BJ (cell line): ENCODE measurements at places on chromosomes 1 and 21. TPM values are rescaled to one million over a fixed set of nuclear protein-coding genes. Genes with fewer than 3 reads are reported as not detected.

Gene NUF2
- polyA plus RNA-seq = 5.9 and 10.6 TPM in 2 replicates

Gene LMOD1
- 67.8 and 112 TPM in 2 replicates for polyA plus RNA-seq

Gene PRAMEF10
- not detected in 2 replicates for polyA plus RNA-seq

Gene CYP4A22
- polyA plus RNA-seq = not detected in 2 replicates

Gene RGSL1
- polyA plus RNA-seq = not detected in 2 replicates

Gene NTRK1
- 0.02 TPM in 1 of 2 replicates, not detected in the other for polyA plus RNA-seq

Gene ADGRL4
- 0.81 and 2.2 TPM in 2 replicates for polyA plus RNA-seq

Gene RBM11
- 0.26 TPM in 1 of 2 replicates, not detected in the other for polyA plus RNA-seq

Gene CFAP74
- polyA plus RNA-seq = not detected in 2 replicates

Gene LAMB3
- 2.4 and 4.4 TPM in 2 replicates for polyA plus RNA-seq

Gene FLG2
- not detected in 2 replicates for polyA plus RNA-seq

Gene ADCY10
- polyA plus RNA-seq = 0.02 and 0.05 TPM in 2 replicates

Gene AMY1A
- not detected in 2 replicates for polyA plus RNA-seq

Gene RUNX3
- 0.23 and 0.54 TPM in 2 replicates for polyA plus RNA-seq

Gene MAPKAPK2
- polyA plus RNA-seq = 65.6 and 80.1 TPM in 2 replicates

Gene KLHDC9
- 3.9 and 5.8 TPM in 2 replicates for polyA plus RNA-seq

Gene TESK2
- 2.4 and 2.5 TPM in 2 replicates for polyA plus RNA-seq

Gene GJB4
- not detected in 2 replicates for polyA plus RNA-seq

Gene KRTAP24-1
- not detected in 2 replicates for polyA plus RNA-seq

Gene ACTN2
- not detected in 2 replicates for polyA plus RNA-seq

Gene CLDN14
- polyA plus RNA-seq = not detected in 2 replicates

Gene CSRP1
- polyA plus RNA-seq = 720 and 957 TPM in 2 replicates

Gene WDR3
- 13.2 and 21.9 TPM in 2 replicates for polyA plus RNA-seq

Gene CORT
- 0.12 TPM in 1 of 2 replicates, not detected in the other for polyA plus RNA-seq

Gene MLLT11
- polyA plus RNA-seq = 4.1 and 6.5 TPM in 2 replicates

Gene SLC6A9
- 29.2 and 53.9 TPM in 2 replicates for polyA plus RNA-seq

Gene ERG
- not detected in 2 replicates for polyA plus RNA-seq

Gene DCST2
- 0.17 and 0.38 TPM in 2 replicates for polyA plus RNA-seq

Gene TNFRSF4
- not detected in 2 replicates for polyA plus RNA-seq

Gene PRELP
- polyA plus RNA-seq = 2.8 and 3.9 TPM in 2 replicates

Gene ATP1B1
- polyA plus RNA-seq = 10.5 and 18.8 TPM in 2 replicates

Gene DNASE2B
- polyA plus RNA-seq = not detected in 2 replicates

Gene OR14K1
- polyA plus RNA-seq = not detected in 2 replicates

Gene SRM
- polyA plus RNA-seq = 47.5 and 75.2 TPM in 2 replicates

Gene SLC22A15
- 6.4 and 9.2 TPM in 2 replicates for polyA plus RNA-seq

Gene TOR1AIP1
- polyA plus RNA-seq = 16.4 and 35.1 TPM in 2 replicates

Gene LRRC71
- polyA plus RNA-seq = 0.75 and 1.2 TPM in 2 replicates

Gene KDM1A
- polyA plus RNA-seq = 52.2 and 58.5 TPM in 2 replicates

Gene FBXO2
- polyA plus RNA-seq = 1.5 and 2.2 TPM in 2 replicates

Gene RHOC
- polyA plus RNA-seq = 1,093 and 1,537 TPM in 2 replicates

Gene CD48
- polyA plus RNA-seq = not detected in 2 replicates
